ENCODE measurements at places on chromosomes 12 and 14.
A peak's percentile ranks its signal among the peaks of the same experiment; 100 is the strongest.

DNA sequence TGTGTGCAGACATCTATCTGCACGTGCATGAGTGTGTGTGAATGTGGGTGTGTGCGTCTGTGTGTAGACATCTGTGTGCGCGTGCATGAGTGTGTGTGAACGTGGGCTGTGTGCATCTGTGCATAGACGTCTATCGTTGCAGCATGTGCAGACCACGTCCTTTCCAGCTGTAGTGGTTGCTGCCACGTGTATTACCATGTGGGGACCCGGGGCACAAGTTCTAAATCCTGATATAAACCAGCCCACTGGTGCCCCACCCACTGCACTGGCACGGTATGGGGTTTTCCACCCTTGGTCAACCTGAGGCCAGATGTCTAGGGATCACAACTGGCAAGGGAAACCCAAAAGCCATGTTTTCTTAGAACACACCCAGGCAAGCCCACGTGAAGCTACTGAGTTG lies 197.0 kb downstream of the ANO2 start:
- no peak for DNase-seq

GRCh38 chr12:104180374-104180773 lies 35.2 kb upstream of the TXNRD1 start:
- DNase-seq: no peak

DNA sequence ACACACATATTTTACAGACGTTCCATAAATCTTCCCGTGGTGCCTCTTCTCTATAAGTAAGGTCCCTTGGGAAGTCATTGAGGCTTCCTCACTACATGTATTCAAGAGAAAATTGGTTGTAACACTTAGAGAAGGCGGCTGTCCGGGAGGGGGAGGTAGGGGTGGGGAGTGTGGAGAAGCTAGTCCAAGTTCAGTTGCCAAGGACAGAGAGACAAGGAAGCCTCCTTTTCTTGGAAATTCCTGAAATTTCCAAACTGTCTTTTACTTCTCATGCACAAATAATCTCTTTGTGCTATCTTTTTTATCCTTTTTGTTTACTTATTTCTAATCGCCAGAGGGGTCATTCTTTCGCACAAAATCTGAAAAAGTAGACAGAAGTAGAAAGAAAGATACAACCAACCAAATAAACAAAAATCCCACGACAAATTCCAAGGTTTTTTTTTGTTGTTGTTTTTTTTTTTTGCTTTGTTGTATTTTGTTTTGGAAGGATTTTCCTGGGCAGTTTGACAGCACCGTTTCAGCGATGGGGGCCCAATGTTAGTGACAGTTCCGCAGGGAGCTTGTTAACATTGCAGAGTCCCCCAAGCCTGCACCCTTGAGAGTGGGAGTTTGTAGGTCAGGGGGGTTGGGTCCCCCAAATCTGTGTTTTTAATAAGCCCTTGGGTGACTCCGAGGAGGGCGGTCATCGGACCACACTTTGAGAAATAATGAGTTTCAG lies 45.2 kb downstream of the MAP1LC3B2 start:
- no peak for DNase-seq

GRCh38 chr14:59160506-59160905 lies 28.0 kb upstream of the DAAM1 start:
- no peak for DNase-seq

- DNase-seq: no peak
Measured at GRCh38 chr12:68478516-68479260, 132.0 kb upstream of the RAP1B start.

DNA sequence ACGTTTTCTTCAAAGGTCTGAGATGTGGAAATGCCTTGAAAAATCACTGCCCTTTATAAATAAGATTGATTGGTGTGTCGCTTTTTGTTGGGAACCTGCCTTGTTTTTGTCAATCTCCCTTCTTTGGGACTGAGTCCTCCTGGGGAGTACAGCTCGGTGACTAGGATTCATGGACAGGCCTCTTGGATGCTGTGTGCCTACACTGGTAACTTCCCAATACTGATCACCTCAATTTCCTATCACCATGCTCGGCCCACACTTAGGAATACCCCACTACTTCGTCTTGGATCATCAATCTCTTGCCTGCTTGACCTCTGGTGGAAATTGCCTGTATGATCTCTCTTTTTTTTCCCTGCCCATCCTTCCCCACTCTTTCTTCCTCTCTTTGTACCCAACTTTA lies 34.2 kb downstream of the NTN4 start:
- DNase-seq: no peak

DNA sequence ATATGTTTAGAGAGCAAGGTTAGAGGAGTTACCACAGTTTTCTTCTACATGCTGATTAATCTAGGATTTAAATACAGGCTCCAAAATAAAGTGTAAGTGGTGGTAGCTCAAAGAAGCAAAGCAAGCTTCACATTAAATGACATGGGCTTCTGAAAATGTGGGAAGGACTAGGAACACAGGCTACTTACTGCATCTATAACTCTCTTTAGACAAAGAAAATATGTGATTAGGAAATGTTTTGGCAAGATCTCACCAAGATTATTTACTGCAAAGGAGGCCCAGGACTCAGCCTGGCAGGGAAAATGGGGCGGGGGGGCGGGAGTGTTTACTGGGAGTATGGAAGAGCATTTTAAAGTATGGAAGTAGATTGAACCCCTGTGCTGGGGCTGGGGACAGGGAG lies 39.4 kb downstream of the ETV6 start:
- DNase-seq: no peak

- DNase-seq: no peak
Measured at GRCh38 chr14:90774316-90774715, 41.9 kb downstream of the TTC7B start.

DNA sequence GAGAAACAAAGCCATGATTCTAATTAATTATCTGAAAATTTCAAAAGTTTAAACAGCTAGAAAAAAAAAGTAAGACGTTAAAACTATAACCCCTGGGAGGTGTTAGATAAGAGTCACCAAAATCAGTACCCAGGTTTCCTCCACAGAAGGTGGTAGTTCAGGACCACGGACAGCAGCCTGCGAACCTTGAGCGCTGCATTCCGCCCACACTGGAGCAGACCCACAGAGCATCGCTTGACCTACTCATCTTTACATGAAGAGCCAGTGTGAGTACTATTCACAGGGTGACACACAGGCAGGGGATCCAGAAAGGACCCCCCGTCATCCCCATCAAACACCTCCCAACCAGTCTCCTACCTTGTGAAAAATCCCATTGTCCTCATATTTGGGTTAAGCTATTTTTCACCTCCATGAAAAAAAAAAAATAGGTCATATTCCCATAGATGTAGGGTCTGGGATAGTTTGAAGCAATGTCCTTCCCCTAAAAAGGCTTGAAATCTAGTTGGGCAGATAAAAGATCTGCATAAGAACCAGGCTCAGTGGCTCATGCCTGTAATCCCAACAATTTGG lies 8.8 kb upstream of the CHGA start:
- peak; percentile 52 for DNase-seq

- DNase-seq: peak; percentile 39
Measured at GRCh38 chr12:53179687-53180219, 769 bp upstream of the ZNF740 start.

DNA sequence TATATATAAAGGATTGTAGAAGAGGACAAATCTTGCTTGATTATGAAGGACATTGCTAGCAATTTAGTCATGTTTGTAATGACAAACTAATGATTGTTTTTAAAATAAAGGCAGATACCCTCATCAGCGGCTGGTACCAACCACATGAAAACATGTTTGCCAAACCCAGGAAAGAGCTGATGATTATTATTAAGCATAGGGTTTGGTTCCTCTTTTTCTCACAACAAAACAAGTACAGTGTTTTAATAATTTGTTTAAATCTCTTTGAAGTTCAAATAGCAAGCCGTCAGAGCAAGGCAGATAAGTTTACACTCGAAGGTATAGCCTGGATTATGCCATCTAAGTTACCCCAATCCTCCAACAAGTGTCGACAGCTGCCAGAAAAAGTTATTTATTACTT lies 5.3 kb upstream of the SINHCAF start:
- DNase-seq: no peak

DNA sequence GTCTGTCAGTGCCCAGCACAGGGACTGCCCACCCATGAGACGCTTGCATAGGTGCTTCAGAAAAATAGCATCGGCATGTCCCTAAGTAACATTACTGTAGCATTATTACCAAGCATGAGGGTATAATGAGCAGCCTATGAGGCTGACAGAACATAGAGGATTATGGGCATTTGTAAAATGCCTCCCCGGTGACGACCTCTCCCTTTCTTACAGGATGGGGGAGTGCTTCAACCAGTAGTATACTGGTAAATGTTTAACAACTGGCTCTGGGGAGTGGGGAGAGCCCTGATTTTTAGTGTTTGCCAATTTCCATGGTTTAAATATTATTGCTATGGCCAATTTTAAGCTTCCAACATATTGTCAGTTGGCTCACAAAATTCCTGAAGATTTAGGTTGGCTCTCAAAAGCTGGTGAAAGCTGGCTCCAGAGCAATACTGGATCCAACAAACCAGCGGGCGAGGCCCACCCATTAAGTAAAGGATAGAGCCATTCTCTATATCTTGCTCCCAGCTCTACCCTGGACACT lies 104.5 kb downstream of the ETNK1 start:
- no peak for DNase-seq

DNA sequence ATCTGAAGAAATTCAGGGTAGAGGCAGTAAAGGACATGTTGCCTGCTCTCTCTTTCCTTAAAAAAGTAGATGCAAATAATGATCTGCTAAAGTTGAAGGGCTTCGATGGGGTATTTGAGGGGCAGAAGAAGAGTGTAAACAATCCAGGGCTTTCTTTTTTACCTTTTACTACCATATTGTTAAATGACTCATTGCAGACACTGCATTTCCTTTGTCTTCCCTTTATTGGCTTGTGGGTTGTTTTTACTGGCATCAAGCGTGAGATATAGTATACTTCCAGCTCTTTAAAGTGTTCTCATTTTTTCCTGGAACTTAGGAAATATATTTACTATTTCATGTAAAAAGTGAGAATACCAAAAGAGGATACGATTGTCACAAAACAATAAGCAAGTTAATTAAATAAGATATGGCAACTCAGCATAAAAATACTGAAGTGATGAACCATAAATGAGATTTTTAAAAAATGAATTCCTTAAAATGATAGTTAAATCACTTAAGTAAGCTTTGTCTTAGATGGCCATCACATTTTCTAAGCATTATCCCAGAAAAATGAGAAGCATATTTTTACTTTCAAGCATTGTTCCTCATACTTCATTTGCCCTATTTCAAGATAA lies 72.3 kb upstream of the KRAS start:
- no peak for DNase-seq

- DNase-seq: no peak
Measured at GRCh38 chr14:51069055-51069454, 25.9 kb downstream of the TRIM9 start.

DNA sequence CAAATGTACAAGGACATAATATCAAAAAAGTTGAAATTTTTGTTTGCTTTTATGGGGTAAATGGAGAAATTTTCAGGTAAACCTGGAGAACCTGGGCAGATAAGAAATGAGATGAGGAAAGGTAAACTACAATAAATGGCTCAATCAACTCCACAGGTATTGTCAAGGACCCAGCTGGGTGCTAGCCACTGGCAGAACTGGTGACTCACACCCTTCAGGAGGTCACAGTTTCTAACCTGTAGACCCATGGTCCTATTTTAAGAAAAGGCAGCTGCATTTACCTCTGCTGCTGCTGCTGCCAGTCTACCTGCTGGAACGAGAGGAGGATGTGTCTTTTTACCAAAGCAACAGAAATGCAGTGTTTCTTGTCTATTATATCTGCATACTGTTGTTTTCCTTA lies 226.6 kb downstream of the ALG10B start:
- DNase-seq: no peak

All from AG08396 (cell line).